ENCODE measurements at places on chromosomes 6 and 20.

DNA sequence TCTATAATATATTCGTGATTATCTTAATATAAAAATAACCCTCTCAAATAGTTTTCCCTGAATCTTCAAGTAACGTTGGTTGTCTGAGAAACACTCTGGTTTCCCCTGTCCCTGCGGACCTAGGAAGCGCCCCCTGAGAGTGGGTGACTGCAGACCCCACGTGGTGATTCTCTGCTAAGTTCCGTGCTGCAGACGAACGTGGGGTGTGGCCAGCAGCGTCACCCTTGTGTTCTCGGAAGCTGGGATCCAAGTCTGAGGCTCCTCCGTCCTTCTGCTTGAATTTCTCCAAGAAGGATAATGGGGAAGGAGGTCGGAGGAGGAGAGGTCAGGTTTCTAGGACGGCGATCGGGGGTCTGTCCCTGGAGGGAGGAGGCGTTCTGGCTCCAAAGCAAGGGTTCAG lies 16.6 kb upstream of the MAP1LC3A start:
- DNase-seq, result no peak

DNA sequence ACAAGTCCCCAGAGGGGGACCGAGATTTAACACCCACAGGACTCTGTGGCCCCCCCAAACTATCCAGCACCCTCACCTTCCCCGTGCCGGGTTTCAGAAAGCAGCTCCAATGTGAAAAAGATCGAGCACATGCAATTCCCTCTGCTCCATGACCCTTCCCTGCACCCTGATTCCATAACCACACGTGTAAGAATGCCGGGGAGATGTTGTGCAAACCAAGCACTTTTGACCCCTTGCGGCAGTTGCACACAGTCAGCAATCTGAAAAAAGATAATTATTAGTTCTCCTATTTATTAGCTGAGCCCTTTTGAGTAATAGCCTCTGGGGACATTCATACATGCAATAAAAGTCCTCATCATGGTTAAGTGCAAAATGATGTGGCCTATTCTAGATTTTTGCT lies 13.0 kb downstream of the FOXQ1 start:
- DNase-seq, result no peak

DNA sequence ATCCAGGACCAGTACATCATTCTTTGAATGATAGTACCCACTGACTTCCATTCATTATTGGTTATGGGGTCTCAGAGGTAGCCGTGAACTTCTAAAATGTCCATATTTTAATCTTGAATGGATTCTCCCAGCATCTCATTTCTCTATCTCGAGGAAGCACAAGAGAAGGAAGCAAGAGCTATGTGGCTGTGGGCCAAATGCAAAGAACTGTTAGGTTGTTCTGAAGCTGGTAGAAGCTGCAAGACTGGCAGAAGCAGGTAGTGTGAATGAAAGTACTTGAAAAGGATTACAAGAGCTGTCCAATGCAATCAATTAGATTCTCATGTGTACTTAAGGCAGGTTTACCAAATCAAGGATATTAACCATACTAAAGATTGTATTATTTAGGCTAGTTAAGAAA lies 1131.8 kb downstream of the GRIK2 start:
- DNase-seq, result no peak

DNA sequence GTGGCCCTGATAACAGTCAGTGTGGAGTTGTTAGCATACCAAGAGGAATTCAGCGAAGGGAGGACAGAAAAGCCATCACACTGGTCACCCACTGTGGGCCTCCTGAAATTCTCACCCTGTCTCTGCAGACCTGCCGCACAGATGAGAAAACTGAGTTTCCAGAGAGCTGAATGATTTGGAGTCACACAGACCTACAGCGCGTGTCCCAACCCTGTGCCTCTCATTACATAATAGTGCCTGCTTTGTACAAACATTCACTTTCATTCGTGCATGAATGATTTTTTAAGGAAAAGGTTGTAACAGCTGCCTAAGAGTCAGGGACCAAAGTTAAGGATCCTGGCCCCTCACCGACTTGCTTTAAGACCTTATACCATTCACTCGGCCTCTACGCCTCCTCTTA lies 62.7 kb downstream of the THBS2 start:
- DNase-seq, result no peak

- DNase-seq, result no peak
Measured at GRCh38 chr6:141326426-141326825, 806.3 kb upstream of the GJE1 start.

DNA sequence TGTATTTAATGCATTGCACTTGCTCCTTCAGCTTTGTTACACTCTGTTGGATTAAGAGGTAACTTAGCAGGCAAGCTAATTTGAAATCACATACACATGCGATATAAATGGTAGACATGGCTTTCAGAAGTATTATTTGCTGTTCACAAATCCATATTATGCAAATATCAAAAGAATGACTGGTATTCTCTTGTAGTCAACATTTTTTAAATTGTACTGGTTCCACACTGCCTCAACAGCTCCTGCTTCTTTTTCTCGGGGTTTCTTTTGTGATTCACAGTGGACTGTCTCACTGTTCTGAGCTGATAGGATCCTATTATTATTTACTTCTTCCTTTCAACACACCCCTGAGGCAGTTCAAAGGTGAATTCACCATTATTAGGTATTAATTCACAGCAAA lies 927.4 kb downstream of the KIF16B start:
- no peak for DNase-seq

GRCh38 chr6:143336446-143337152 lies 113.9 kb downstream of the ADAT2 start:
- no peak for DNase-seq

DNA sequence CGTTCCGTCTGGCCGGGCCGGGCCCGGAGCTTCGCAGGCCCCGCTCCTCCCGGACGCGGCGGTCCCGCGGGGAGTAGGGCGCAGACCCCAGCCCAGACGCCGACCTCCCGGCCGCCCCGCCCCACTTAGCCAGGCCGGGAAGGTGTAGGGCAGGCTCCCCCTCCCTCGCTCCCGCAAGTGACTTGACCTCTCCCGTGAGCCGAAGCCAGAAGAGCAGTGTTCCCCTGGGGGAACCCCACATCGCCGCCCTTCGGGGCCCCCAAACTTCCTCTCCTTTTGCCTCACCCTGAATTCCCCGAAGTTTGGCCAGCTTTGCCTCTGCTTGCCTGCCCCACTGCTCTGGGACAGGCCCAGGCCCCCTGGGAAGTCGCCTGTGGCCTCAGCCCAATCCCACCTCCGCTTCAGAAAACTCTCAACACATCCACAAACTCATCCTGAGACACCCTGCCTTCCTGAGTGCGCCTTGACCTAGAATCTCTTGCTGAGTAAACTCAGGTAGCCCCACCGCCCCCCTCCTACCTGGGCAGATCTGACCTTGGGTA lies 524 bp upstream of the NOL4L start:
- no peak for DNase-seq

DNA sequence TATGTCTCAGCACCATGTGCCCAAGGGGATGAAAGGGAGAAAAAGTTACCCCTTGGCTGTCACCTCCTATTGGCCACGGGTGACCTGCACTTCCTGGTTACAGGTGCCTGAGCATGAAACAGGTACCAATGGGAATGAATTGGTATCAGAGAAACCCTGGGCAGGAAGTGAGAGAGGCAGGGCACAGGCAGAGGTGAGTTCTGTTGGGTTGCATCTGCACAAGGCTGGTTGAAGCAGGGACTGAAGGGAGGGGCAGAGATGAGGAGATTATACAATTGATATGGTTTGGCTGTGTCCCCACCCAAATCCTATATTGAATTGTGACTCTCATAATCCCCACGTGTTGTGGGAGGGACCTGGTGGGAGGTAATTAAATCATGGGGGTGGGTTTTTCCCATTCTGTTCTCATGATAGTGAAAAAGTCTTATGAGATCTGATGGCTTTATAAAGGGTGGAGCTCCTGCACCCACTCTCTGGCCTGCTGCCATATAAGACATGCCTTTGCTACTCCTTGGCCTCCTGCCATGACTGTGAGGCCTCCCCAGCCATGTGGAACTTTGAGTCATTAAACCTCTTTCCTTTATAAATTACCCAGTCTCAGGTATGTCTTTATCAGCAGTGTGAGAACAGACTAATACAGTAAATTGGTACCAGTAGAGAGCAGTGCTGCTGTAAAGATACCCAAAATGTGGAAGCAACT lies 291.8 kb downstream of the LRFN2 start:
- DNase-seq, result no peak

- DNase-seq, result no peak
Measured at GRCh38 chr6:20208687-20209378, 3.4 kb downstream of the MBOAT1 start.

DNA sequence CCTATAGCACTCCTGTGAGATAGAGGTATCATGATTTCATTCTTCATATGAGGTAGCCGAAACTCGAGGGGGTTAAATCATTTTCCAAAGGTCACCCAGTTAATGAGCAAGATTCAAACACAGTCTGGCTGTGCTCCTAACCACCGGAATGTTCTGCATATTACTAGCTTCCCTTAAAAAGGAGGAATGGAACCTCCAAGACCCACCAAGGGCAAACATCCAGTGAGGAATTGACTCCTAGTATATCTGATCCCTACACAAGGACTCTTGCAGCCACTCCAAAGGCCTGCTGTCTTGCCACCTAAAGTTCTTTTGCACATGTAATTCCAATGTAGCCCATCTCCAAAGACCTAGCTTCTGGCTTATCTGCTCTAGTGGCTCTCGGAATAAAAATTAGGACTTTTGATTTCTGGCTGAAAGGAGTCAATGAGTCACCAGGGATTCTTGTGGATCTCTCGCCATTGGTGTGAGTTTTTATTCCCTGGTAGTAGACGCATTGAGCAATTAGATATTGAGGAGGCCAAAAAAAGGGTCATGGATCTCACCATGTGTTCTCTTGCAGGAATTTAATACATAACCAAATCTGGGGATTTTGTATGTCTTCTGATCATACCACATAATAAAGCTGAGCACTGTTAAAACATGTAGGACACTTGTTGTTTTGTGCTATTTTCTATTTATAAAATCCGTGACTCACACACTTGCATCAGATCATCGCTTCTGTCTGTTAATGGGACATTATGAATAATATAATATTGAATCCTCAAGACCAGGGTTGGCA lies 9.1 kb downstream of the BCAS1 start:
- no peak for DNase-seq

DNA sequence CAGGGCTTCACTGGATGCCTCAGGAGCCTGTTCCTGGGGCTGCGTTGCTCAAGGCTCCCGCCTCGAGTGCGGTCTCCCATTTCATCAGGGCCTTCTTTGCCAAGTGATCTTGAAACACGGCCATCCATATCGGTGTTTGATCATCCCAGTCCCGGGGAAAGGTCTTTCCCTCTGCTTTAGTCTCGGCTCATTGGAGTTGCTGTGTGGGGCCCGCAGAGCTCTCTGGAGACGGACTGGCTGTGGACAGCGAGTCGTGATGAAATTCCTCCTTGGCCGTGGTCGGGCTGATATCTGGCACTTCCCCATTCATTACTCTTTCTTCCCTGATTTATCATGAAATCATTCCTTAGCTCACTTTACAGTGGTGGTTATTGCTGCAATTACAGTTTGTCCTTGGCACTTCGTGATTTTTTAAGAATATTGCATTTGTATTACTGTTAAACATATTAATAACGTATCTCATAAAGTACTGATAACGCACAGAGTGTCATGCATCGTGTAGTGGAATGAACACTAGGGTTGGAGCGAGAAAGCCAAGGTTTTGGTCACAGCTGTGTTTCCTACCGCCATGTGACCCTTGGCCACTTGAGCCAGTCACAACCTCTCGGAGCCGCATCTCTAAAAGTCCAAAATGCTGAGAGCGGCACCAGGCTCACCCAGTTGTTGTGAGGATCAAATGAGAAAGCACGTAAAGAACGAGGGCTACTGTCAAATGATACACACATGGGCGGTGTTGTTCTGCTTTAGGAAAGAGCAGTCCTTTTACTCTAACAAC lies 71.8 kb downstream of the MTHFD1L start:
- no peak for DNase-seq

DNA sequence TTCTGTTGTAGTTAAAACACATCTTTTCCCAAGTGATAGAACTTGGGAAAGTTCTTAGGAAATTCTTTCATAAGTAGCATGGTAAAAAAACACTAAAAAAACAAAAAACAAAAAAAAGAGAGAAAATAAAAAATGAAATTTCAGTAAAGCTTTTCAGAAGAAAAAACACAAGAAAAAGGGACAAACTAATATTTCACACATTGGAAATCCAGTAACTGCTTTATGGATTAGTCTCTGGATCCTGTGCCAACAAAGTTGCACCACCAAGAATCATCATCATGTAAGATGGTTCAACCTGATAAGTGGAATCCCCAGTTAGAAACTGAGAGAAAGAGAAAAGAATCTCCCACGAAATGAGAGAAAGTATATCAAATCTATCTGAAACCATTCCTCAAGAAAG lies 144.2 kb downstream of the GMDS start:
- DNase-seq, result no peak

DNA sequence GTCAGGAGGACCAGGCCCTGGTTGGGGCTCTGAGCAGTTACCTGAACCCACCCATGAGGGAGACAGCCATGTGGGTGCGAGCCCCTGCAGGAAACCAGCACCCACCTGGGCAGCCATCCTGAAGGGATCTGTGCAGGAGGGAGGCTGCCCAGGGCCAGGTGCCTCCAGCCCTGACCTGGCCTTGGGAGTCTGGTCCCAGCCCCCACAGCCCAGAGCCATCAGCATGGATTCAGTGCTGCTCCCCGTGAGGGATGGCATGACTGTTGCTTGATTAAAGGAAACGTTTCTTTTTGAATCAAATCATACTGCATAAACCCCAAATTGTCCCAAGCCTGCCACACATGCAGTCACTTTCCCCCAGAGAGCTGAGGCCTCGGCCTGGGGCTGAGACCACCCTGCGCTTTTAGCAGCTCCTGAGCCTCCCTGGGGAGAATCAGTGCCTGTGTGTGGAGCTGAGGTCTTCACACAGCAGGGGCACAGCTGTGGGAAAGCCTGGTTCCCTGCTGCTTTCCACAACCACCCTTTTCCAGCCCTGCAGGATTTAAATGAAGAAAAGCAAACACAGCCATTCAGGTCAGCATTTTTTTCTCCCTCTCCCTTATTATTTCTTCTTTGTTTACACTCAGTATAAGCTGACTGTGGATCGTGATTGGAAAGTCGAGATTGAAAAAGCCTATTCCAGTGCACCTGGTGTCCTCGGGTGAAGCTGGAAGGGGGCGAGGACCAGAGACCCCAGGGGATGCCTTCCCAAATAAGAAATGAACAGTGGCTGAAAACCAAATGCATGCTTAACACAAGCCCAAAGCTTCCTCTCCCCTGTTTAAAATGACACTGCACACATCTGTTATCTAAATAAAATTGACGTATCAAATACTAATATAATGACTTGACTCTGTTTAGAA lies 283.9 kb downstream of the SMOC2 start:
- DNase-seq, result no peak

GRCh38 chr6:86859513-86859912 lies 77.8 kb upstream of the HTR1E start:
- no peak for DNase-seq

All from nucleus accumbens (tissue), 56 donors.